Stimulated activated CD4-positive, alpha-beta T cell treated with anti-CD3 and anti-CD28 coated beads, TNF-alpha, amount 100 ng/mL, for 4 hours (primary cell): ENCODE measurements at places on chromosomes 5 and 9.

DNA sequence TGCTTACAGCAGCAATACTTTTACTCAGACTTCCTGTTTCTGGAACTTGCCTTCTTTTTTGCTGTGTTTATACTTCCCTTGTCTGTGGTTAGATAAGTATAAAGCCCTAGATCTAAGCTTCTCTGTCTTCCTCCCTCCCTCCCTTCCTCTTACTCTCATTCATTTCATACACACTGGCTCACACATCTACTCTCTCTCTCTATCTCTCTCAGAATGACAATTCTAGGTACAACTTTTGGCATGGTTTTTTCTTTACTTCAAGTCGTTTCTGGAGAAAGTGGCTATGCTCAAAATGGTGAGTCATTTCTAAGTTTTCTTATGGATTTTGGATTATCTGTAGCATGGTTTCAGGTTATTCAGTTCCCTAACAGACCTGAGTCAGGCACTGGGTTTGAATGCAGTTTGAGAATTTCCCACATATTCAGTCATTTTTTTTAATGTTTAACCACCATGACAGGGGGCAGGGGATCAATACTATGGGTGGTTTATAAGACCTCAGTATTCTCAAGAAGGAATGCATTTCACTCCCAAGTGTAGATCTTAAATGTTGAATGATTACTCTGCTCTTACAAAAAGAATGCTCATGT is at the start of gene IL7R:
Gene IL7R, plus strand, starts transcription at position 127 of the 587 bp plus-strand sequence. Its CDS starts 87 bp downstream, at position 214.
- DNase-seq, result no peak

GRCh38 chr5:164435576-164435975 is 930.2 kb downstream of the MAT2B start:
- no peak for DNase-seq

GRCh38 chr9:102700936-102701335 is 294.2 kb upstream of the CYLC2 start:
- no peak for DNase-seq

- peak; percentile 10 for DNase-seq
Observed at GRCh38 chr9:19976226-19976625, 187.4 kb upstream of the SLC24A2 start.

- DNase-seq, result no peak
Observed at GRCh38 chr5:75351139-75351926, 14.3 kb downstream of the HMGCR start.

DNA sequence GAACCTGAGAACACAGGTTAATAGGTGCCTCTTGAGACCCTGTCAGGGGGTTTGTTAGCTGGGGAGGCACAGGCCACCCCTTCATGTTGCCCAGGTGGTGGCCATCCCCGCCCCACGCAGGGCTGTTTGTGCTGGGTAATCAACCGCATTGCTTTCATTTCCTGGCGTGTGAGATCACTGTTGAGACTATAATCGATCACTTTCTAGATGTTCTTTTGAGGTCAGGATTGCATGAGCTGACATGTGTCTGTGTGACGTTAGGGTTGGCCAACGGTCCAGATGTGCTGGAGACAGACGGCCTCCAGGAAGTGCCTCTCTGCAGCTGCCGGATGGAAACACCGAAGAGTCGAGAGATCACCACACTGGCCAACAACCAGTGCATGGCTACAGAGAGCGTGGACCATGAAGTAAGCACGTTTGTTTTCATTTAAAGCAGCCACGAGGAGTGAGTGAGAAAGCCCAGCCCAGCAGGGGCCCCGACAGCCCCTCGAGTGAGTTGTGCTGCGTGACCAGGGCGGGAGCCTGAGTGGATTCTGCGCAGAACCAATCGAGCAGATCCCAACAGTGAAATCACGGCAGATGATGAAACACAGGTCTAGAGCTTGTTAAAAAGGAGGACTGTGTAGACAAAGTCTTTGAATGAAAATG is 115.0 kb upstream of the CACNA1B start:
- no peak for DNase-seq

DNA sequence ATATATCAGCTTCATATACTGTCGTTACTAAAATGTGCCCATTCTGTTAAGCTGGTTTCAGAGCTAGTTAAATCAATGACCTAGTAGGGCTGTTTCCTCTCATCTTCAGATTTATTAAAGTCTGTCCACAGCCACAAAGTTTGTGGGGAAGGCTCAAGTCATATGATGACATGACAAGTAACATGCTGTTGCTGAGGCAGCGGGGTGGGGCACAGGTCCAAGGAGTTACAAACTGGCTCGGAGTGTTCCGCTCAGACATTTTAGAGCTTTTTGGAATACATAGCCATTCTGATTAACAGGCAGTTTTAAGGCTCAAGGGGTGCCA is 2.7 kb upstream of the ANP32B start:
- no peak for DNase-seq

- no peak for DNase-seq
Observed at GRCh38 chr9:124553738-124554137, 46.5 kb upstream of the NR5A1 start.

DNA sequence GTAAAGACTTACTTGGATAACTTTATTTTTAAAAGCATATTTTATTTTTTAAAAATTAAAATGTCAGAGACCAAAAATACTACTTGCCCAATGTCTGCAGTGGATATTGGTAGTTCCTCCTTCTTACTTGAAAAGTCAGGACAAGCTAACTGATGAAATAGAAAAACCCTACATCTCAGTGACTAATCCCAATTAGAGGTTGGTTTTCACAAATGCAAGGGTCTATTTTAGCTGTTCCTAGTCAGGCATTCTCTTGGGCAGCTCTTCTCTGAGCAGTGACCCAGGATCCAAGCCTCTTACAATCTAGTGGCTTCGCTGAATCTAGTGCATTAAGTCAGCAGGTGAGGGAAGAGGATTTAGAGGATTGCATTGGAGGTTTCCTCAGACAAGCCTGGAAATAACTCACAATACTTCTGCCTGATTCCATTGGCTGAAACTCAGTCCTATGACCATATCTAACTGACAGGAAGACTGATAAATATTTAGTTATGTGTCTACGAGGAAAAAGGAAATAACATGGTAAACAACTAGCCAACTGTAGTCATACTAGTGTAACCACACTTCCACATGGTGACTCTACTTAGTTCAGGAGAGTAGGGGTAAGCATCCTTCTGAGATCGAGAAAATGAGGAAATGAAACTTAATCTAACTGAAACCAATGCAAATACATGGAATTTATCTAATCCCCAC is 34.2 kb upstream of the MIER3 start:
- no peak for DNase-seq
